ENCODE measurements at places on chromosomes 5 and 9.

GRCh38 chr9:99416007-99416406 lies 193.9 kb downstream of the SEC61B start:
- no peak for DNase-seq

GRCh38 chr5:8813180-8813579 lies 732.7 kb downstream of the SEMA5A start:
- no peak for DNase-seq

DNA sequence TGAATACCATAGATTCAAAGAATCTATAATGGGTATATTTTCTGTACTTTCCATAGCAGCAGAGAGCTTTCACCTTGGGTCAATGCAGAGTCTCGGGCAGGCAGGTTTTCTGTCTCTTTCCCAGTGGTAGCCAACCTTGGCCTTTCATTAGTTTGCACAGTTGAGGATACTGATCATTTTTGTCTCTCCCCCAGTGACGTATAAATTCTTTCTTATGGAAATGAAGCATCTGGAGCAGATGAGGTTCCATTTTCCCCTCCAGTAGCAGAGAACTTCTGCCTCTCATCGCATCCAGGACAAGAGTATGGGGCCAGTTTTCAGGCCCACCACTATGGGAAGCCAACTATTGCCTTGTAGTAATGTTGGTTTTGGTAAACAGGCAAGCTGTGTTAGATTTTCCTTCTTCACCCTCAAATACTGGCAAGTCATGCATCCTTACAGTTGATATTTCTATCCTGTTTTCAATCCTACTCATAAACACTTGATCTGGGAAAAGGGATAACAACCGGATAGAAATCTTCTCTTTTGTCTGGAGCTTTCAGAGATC lies 845.2 kb upstream of the CDH18 start:
- no peak for DNase-seq

DNA sequence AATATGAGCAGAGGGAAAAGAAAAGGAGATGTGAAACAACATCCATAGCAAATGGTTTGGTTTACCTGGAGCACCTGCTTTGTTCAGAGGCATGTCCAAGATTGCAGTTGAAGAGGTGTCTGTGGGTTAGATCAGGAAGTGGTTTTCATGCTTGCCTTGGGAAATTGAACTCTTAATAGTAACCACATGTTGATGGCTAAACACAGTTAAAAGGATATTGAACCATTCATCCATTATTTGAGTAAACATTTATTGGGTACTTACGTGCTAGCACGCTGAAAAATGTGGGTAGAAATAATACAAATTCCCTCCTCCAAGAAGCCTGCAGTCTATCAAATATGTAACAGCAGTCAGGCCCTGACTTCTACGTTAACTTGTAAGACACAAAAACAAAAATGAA lies 235.7 kb upstream of the TNC start:
- DNase-seq: no peak

- DNase-seq: no peak
These were observed 28.7 kb upstream of the SNX24 start for GRCh38 chr5:122816756-122817155.

GRCh38 chr5:62779010-62779422 lies 200.4 kb downstream of the LRRC70 start:
- DNase-seq: peak; percentile 47

DNA sequence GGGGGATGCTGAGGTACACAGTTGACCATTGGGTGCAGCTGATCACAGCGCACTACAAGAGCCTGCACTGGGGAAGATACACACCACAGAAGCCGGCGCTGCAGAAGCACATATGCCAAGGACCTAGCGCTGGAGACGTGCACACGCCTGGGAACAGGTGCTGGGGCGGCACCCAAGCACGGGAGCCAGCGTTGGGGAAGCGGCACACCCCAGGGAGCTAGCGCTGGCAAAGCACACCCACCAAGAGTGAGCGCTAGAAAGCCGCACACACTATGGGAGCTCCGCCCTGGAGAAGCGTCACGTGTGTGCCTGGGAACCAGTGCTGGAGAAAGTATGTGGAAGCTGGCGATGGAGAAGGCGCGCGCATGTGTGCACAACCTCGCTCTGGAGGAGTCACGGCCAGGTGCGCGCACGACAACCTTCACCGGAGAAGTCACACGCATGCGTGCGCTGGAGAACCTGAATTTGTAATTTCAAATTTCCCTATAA lies 4.5 kb downstream of the FANCC start:
- DNase-seq: peak; percentile 25

DNA sequence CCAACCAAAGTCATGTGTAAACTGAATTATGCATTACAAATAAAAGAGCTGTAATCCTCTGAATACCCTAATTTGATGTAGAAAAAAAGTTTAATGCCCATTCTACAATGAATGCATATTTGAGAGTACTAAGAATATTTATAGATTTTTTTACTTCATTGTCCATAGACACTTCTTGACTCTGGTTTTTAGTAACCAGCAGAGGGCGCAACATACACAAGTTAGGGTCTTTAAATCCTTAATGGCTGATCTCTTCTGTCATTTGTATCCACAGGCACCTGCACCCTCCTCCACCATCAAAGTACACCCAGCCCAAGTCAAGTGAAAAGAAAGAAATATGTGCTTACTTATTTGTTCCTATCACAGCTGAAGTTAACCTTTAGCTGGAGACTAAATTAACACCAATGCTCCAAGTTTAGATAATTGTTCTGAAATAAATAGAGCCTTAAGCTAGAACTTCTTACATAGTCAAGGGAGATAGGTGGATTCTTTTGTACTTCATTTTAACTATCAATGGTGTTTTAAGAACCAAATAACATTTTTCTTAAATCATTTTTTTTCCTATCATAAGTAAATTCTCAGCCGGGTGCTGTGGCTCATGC lies 524.2 kb upstream of the DAB2 start:
- peak; percentile 71 for DNase-seq

GRCh38 chr9:33748633-33749304 lies 46.6 kb upstream of the PRSS3 start:
- DNase-seq: no peak

DNA sequence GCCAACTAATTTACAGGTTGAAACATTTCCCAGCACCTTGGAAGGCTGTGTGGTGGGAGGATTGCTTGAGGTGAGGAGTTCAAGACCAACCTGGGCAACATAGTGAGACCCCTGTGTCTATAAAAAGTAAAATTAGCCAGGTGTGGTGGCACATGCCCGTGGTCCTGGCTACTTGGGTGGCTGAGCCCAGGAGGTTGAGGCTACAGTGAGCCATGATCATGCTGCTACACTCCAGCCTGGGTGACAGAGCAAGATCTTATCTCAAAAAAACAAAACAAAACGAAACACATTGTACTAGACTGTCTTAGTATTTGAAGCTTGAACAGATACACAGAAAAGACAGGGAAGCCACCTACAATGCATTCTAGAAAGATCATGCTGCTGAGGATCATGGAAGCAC lies 2.8 kb upstream of the HSDL2 start:
- no peak for DNase-seq

GRCh38 chr5:181098762-181099601 lies 32.0 kb downstream of the OR2V1 start:
- no peak for DNase-seq

DNA sequence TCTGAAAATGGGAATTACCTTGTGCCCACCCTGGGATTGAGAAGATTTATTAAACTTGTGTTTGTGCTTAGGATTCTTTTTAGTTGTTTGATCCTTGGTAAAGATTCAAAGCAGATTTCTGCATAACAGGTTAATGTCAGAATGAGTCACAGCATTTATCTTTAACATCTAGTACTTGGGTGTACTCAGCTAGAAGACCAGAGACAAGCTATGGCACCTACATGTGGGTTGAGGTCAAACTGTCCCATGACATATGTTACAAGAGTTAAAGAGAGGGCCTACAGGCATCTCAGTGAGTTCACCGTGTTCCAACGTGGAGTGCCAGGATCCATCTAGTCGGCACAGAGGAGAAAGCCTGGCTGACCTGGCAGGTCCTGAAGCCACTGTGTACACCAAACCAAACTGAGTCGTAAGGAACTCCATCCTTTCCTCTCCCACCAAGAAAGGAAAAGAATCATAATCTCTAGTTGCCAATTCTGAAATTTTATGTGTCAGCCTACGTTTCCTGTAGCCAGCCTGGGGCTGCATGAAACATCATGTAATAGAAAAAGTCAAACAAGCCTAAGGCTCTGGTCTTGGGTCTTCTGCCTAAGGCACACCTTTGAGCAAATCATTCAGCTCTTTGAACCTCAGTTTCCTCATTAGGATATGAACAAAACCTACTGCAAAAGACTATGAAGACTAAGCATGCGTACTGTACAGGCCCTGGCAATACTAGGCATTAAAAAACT lies 73.7 kb downstream of the RCL1 start:
- no peak for DNase-seq

GRCh38 chr9:134630861-134631260 lies 10.7 kb upstream of the COL5A1 start:
- DNase-seq: no peak

GRCh38 chr5:133332439-133333024 lies 279.8 kb downstream of the FSTL4 start:
- DNase-seq: no peak

GRCh38 chr9:129575818-129576217 lies 45.1 kb downstream of the C9orf50 start:
- DNase-seq: no peak

DNA sequence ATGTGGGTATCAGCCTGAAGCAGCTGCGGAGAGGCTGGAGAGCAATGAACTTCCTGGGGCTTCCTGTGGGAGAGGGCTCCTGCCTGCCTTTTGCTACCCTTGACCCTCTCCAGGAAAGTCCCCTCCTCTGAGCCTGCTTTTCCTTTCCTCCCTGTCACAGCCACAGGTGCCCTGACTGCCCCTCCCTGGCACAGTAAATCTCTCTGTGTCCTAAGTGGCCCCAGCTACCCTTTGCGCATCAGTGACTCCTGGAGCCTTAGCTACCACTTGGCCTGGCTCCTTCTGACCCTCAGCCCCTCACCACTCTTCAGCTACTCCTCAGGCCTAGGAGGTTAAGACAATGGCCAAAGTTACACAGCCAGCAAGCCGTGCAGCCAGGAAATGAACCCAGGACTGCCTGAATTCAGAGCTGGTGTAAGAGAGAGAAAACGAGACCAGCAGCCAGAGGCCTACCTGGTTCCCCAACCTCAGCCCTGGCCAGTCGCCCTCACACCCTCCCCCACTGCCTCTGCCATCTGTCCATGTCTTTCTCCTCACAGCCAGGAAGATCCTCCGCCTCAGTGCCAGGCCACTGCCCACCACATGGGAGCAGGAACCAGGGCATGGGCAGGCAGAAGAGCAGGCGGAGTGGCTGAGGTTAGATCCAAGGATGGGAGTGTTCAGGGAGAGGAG lies 18.6 kb downstream of the CNTFR start:
- no peak for DNase-seq

DNA sequence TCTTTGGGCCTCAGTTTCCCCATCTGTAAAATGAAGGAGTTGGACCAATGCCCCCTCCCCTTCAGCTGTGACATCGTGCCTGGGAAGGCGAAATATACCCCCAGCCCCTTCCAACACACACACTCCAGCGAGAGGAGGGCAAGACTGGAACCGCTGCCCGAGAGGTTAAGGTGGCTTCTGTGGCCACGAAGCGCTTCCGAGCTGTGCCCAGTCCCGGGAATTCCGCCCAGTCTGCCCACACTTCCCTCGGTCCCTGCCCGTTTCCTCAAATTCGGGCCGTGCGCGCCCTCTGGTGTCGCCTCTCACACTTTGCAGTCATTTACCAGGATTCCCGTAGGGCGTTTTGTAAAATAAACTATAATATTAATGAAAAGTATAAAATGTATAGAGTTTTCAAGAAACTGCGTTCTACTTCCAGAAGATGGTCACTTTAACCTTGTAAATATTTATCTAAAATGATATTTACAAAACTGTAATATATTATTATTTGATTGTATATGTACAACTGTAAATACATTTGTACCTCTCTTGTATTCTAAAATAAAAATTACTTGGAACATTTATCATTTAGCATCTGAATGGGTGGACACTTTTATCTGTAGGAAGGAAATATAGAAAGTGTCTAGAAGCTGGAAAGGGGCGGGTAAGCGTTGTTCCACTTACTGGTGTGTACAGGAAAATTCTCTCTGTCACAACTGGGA lies 11.0 kb upstream of the EXOSC2 start:
- peak; percentile 42 for DNase-seq
